ENCODE measurements at places on chromosomes 5 and 9.

DNA sequence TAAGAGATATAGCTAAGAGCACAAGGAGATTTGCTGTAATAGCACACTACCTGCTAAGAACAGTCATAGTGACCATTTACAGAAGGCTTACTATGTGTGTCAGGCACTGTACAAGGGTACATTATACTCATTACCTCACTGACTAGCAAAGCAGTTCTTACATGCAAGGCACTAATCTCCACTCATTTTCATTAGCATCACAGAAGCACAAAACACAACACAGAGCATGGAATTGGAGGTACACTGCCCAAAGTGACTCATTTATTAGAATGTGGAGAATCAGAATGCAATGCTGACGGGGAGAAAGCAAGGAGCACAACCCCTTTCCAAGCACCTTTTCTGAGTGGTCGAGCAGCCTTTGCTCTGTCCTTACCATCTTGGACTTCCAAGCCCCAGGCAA lies 169.7 kb downstream of the ENTREP1 start:
- DNase-seq: no peak

- no peak for DNase-seq
These were observed 39.5 kb downstream of the SEMA6A start for GRCh38 chr5:116534964-116535651.

DNA sequence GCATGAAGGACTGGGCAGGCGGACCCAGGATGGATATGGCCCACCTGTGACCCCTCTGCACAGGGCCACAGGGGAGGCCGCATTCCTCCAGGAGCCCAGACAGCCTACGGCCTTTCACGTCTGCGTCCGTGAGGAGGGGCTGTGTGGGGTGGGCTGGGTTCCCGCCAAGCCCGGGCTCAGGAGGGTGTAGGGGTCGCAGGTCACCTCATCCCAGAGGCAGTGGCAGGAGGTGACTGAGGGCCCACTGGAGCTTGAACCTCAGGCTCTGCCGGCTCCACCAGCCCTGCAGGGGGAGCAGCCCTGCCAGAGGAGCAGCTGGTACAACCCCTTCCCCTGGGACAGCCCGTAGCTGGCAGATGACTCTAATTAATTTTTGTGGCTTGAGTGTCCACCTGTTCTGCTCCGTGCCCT lies 40.7 kb upstream of the CACNA1B start:
- DNase-seq: no peak

- DNase-seq: no peak
These were observed 422.1 kb upstream of the TNC start for GRCh38 chr9:115540091-115540490.

GRCh38 chr5:93381057-93381456 lies 200.0 kb downstream of the NR2F1-AS1 start:
- DNase-seq: no peak

GRCh38 chr5:151773951-151774350 lies 2.2 kb downstream of the G3BP1 start:
- DNase-seq: no peak

DNA sequence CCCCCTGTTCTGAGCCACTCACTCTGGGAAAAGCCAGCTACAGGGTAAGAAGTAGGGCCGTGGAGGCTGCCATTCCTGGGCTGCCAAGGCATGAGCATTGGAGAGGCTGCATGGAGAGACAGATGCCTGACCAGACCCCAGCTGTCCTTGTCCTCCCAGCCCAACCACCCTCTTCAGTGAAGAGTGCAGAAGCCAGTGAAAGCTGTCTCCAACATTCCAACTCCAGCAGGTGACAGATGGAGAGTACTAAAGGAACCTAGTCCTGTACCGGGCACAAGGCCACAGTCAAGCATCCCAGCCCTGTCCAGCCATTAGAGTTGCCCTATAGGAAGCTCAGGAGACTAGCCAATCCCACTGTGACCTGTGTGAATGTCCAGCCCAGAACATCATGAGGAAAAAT lies 165.1 kb downstream of the DIRAS2 start:
- DNase-seq: no peak

DNA sequence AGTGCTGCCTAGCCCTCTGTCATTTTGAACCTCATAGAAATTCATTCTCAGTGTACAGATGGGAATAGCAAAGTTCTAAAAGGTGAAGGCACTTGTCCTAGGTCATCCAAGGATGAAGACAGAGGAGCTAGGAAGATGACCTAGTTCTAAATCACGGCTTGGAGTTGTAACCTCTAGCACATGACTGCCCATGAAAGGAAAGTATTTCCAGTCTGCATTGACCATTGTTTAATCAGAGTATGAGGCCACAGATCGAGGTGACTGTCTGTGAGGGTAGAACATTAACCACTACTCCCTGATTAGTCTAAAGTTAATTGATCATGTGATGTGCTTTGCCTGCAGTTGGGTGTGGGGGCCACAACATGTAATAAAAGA lies 674 bp upstream of the TNFSF15 start:
- DNase-seq: no peak

DNA sequence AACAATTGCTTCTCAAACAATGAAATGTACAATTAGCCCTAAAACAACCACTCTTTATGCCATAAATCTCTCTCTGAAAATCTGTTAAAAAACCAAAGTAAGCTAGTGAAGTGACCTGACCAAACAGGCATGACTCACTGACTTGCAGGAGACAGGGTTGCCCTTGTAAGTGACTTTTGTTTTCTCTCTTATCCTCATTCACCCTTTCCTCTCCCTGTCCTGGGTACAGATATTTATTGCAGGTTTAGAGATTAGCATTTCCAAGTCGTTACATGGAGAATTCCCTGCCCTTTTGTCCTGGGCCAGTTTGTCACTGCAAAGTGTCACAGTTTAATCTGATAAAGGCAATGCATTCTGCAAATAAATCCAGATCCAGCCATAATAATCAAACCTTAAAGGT lies 484.2 kb downstream of the IRX1 start:
- no peak for DNase-seq

GRCh38 chr5:43603344-43604217 lies 601 bp downstream of the NNT start:
- DNase-seq: peak; percentile 66
